ENCODE measurements at places on chromosomes 2 and 18.

DNA sequence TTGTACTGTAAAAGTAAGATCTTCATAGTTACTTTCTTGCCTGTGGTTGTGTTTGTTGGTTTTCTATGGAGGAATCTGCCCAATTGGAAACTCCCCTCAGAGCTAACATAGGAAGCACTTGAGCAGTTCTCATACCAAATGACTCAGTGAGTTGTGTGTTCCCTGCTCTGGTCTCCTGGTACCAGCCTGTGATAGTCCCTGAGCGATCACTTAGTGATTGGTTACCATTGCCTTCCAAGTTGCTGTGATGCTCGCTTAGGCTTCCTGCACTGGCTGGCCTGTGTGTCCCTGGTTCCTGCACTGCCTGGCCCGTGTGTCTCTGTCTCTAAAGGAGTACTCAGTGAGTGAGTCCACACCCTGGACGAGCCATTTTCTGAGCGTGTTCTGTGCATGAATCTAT lies 133.0 kb downstream of the MAP4K4 start:
- no peak for DNase-seq

GRCh38 chr2:176405477-176405876 lies 136.2 kb downstream of the MTX2 start:
- no peak for DNase-seq

GRCh38 chr2:134900151-134900550 lies 18.5 kb upstream of the CCNT2 start:
- no peak for DNase-seq

DNA sequence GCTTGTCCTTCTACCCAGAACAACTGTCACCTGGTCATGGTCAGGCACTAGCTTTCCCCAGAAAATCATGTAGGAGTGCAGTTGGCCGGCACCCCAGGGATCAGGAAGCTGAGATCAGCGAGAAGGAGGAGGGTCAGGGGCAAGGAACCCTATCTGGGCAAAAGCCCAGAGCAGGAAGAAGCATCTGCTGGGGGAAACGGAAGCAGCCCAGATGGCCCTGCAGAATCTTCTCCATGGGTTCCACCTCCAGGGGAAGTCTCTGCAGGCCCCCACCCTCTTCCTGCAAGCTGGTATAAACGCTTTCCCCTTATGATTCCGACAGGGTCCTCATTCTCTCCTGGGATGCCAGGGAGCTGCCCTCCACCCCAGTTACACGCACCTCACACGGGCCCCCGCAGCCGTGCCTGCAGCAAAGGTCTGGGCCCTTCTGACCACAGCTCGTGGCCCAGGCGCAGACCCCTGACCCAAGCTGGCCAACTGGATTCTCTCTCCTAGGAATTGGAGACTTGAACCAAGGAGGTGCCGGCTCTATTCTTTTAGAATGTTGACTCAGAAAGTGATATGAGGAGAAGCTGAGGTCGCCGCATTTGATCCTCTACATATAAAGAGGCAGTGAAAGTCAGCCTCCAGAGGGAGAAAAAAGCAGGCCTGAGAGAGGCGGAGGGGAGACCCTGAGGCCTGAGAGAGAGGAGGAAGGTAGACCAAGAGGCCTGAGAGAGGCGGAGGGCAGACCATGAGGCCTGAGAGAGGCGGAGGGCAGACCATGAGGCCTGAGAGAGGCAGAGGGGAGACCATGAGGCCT lies 71.0 kb downstream of the STPG4 start:
- no peak for DNase-seq

Measured in activated CD8-positive, alpha-beta memory T cell treated with anti-CD3 and anti-CD28 coated beads for 1 hour (primary cell).